ENCODE measurements at places on chromosomes 3 and 15. TPM values are rescaled to one million over a fixed set of nuclear protein-coding genes. Genes with fewer than 3 reads are reported as not detected.

ITIH4 gene
- total RNA-seq = 0.49 TPM

DUOX1 gene
- not detected for total RNA-seq

EPHB3 gene
- total RNA-seq = 1.3 TPM

NR1I2 gene
- not detected for total RNA-seq

EPHB1 gene
- total RNA-seq = 0.16 TPM

SLC24A5 gene
- total RNA-seq = not detected

PLXNA1 gene
- 47.8 TPM for total RNA-seq

Measured in cardiac atrium fibroblast (primary cell).